Astrocyte of the cerebellum (primary cell): ENCODE measurements at places on chromosomes 6 and 20.
A peak's percentile ranks its signal among the peaks of the same experiment; 100 is the strongest.

DNA sequence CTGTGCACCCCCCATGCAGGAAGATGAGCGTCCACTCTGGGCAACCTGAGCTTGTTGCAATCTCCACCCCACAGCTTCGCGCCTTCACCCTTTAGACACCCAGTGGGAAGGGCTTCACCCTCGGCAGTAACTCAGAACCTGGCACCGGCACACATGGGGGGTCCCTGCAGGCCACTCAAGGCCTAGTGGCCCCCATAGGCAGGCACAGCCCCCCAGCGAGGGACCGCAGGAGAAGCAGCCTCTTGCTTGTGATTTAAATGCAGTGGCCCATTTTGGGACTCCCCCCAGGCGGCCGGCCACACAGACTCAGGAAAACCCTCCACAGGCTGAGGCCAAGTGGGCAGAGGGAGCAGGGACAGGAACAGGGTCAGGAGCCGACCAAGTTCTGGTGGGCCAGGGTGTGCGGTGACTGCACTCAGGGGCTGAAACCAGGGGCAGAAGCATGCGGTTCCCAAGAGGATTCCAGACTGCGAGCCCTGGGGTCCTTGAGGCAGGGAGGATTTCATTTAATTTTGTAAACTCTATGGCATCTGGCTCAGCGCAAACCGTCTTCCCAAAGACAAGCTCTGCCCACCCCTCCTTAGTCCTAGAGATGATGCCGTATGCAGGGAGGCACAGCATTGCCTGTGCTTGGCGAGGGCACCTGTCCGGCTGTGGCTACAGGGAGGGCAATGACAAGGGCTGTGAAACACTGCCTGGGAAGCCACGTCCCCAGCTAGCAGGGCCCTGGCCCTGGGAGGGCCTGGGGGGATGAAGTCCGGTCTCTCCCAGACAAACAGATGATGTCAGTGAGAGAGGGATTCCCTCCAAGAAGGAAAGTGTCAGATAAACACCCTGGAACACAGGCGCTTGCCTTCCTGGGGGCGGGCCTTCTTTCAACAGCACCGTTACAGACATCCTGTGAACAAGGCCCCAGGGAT, 52.9 kb upstream of the GPR31 start:
- DNase-seq, result no peak

GRCh38 chr6:140414966-140415620, 1040.6 kb upstream of the CITED2 start:
- DNase-seq, result no peak

DNA sequence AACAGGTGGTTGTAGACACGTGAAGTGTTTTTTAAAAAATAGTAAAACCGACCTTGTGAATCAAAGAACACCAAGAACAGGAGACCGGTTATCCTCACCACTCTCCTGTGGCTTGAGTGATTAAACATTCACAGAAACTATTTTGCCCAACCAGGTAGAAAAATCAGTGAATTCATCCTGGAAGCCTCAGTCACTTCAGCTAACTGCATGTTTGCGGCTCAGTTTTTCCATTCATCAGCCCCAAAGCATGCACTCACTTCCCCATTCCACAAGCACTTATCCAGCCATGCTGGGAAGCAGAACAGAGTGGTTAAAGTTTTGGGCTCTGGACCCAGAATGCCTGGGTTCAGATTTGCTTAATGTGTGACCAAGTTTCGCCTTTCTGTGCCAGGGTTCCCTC, 2.4 kb downstream of the LRRN4 start:
- DNase-seq, result peak; percentile 73

DNA sequence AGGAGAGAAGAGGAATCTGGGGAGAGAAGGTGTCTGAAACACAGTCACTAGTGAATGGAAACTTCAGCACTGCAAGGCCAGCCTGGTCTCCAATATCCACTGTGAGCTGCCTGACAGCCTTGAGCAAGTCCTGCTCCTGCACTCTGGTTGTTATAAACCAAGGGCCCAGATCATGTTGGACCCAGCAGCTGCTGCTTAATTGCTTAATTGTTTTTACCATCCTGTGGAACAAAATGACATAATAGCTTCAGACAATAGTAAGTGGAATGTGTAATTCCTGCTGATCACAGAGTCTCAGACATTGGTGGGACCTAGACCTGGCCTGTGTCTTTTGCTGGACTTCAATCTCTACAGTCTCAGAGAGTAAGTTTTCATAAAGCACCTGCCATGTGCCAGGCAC, 833.7 kb downstream of the TFAP2A start:
- DNase-seq, result no peak

- DNase-seq, result no peak
Measured at GRCh38 chr20:22719167-22719591, 134.8 kb upstream of the FOXA2 start.

DNA sequence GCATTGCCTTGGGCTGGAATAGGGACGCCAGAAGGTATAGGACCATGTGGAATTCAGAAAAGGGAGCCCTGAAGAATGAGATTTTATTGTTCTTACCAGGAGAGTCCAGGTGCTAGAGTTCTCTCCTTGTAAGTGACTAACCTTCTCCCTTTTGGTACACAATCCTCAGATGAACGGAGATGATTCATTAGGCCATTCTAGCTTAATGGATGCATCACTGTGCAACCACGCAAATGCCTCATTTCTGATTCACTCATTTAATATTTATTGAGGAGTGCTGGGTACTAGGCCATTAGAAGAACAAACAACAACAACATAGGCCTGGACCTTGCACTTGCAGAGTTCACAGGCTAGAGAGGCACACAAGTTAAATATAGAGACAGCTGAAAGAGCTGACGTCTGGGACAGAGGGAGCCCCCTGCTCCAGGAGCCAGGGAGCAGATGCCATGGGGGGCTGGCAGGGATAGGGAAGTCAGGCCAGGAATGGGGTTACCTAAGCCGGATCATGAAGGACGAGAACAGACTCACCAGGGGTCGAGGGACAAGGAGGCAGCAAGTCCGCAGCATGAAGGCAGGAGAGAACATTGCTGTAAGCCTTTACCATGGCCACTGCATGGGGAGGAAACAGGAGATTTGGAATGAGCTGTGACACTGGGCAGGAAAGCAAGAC, 179.5 kb upstream of the AKAP12 start:
- peak; percentile 73 for DNase-seq

DNA sequence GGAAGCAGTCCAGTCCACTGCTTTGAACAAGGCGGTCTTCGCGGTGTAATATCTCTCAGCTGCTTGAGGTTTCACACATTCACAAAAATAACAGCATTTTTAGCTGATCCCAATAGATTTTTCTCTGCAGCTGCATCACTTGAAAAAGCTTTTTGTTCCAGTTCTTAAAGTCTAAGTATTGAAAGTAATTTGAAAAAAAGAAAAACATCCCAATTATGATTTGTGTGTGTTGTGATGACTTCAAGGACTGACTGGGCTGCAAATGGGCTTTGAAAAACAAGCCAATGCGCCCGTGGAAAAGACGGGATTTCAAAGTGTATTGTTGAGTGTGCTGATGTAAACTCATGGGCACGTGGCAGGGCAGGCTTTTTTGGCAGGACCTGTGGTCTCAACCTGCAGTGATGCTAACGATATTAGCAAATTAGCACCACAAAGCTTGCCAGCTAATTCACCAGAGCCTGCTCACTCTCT, 151.1 kb downstream of the TMEM242 start:
- DNase-seq, result no peak

GRCh38 chr6:110833831-110834230, 18.6 kb upstream of the CDK19 start:
- DNase-seq, result no peak

- DNase-seq, result no peak
Measured at GRCh38 chr6:22401932-22402331, 105.1 kb upstream of the PRL start.

DNA sequence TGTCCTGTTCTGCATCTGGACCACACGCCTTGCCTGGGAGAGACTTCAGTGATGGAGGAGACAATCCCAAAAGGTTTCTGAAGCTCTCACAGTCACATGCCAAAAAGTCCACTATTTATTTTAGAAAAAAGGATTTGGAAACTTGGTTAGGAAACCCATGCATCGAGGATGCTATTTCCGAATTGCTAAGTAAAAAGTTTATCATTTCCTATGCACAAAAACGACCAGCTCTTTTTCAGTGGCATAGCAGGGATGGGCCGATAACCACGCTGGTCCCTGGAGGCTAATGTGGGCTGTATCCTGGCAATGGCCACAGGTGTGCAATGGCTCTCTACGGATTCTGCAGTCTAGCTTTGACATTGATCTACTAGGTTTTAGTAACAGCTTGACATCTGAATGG, 33.9 kb downstream of the RAMACL start:
- no peak for DNase-seq

DNA sequence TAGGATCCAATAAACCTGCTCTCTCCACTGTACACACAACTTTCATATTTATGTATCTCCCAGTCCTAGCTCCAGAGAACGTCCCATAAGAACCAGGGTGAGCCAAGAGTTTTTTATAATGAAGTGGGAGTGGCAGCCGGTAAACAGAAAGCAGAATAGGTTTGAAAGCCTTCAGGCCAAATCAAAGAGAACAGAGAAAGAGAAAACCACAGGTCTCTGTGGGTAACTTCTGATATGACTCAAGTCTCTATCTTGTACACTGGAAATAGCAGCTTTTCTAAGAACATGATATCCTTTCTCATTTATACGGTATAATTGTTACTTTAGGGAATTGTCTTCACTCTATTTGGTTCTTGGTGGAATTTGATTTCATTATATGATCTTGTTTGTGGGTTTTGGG, 273.6 kb downstream of the PACRG start:
- DNase-seq, result peak; percentile 22

- DNase-seq, result peak; percentile 99
Measured at GRCh38 chr6:38131527-38131965, 312.0 kb downstream of the ZFAND3 start.

GRCh38 chr6:35049156-35049735, 91.9 kb downstream of the TCP11 start:
- no peak for DNase-seq

- no peak for DNase-seq
Measured at GRCh38 chr20:23099791-23100719, 13.9 kb upstream of the CD93 start.

DNA sequence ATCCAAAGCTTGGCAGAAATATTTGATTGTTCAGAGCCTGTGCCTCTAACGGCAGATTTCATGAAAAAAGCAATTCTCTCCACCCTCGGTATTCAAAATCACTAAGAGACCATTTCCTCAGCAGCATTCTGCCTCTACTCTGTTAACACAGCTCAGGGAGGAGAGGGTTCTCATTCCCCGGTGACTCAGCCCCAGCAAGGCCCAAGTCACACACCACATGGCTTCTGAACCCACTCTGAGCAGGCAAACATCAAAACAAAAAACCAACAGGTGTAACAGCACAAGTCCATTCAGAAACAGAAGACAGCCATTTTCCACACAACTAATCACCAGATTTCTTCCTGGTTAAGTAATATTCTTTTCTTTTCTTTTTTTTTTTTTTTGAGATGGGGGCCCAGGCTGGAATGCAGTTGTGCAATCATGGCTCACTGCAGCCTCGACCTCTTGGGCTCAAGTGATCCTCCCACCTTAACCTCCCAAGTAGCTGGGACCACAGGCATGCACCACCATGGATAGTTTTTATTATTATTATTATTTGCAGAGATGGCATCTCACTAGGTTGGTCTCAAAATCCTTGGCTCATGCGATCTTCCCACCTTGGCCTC, 55.4 kb downstream of the GFOD1 start:
- no peak for DNase-seq

GRCh38 chr20:61652146-61652545, 400.1 kb downstream of the CDH4 start:
- DNase-seq, result no peak

DNA sequence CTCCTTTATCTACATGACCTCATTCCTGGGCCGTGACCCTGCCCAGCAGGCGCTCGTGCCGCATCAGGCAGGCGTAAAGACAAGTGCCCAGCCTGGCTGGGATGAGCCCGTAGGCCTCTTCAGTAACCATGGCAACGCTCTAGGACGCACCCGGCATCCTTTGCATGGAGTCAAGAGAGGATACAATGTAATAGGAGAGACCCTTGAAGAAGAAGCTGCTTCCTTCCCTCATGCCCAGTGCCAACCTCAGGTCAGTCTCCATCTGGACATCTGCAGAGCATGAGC, 5.0 kb upstream of the LSM14B start:
- DNase-seq, result no peak

GRCh38 chr6:13573669-13574110, 711 bp upstream of the SIRT5 start:
- no peak for DNase-seq

DNA sequence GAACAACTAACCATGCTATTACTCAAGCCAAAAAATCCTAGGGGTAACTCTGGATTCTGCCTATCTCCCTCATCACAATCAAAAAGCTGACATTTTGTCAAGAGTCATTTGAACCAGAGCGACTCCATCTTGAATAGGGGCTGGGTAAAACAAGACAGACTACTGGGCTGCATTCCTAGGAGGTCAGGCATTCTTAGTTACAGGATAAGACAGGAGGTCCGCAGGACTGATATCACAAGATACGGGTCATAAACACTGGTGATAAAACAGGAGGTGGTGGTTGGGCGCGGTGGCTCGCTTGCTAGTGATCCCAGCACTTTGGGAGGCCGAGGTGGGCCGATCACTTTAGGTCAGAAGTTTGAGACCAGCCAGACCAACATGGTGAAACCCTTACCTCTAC, 32.2 kb downstream of the C6orf52 start:
- DNase-seq, result no peak

DNA sequence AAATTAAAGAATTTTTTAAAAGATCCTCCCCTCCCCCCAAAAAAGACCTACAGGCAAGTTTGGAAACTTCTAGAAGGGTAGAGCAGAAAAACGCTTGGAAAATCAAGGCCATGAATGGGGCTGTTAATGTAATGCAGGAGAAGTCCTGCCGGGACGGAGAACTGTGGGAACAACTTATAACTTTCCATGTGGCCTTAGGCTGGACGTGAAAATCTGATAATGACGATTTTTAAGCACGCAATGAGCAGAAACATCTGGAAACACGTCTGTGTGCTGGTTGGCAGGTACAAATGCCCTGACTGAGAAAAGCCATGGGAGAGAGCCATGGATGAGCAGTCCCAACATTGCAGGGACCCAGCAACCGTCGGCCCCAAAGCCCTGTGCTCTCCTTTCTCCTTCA, 198.7 kb upstream of the RREB1 start:
- DNase-seq, result no peak

GRCh38 chr6:27889628-27890444, 22.4 kb downstream of the OR2B2 start:
- DNase-seq, result no peak

DNA sequence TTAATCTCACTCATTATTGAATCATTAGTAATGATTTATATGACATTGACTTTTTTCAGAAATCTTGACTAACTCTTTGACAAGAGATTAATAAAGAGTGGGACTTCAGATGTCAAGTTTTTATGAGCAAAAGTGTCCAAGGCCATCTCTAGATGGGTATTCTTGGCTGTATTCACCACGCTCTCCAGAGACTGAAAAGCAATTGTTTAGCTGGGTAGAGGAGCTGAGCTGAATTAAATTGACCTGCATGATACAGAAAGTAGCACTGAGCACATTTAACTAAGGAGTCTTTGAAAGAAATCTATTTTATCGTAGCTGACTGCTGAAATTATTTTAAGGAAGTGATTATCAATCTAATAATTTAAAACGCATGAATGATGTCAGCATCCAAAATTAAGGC, 89.4 kb downstream of the LINC00237 start:
- no peak for DNase-seq

- no peak for DNase-seq
Measured at GRCh38 chr20:40497899-40498691, 190.9 kb downstream of the MAFB start.

GRCh38 chr6:35181933-35182612, 31.7 kb upstream of the SCUBE3 start:
- peak; percentile 64 for DNase-seq

- no peak for DNase-seq
Measured at GRCh38 chr20:8225658-8226057, 93.6 kb downstream of the PLCB1 start.

- DNase-seq, result no peak
Measured at GRCh38 chr6:84979541-84979940, 215.1 kb upstream of the TBX18 start.
